Lung microvascular endothelial cell (primary cell): ENCODE measurements at places on chromosomes 7 and 10. TPM values are rescaled to one million over a fixed set of nuclear protein-coding genes. Genes with fewer than 3 reads are reported as not detected.
A peak's percentile ranks its signal among the peaks of the same experiment; 100 is the strongest.

DNA sequence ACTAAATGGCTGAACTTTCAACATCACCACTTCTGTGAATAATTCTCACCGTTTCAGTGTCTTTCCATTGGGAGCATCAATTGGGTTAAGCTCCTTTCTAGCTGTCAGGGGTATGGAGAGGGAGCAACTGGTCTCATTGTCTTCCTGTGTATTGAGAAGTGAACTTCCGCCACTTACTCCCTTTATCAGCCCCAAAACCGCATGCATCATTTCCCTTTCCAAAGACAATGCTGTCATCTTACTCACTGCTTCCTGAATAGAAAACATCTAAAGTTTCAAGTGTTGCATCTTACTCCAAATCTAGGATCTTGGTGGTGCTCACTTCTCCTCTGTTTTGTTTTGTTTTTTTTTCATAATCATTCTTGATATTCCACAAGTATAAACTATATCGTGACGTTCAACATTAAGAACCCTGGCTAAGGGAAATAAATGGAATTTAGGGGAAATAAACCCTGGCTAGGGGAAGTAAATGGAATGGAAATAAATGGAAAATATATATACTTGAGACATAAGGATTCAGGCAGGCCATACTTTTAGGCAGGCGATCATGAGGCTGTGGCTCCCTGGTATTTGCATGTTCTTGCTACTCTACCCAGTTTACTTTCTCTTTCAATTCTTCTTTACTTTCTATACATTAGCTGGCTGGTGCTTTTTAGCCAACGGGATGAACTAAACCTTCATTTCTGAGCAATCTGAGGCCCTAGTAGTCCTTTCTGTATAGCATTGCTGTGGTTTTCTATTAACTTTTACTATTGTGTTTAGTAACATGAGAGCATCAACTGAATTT is 371.9 kb downstream of the BMPER start:
- peak; percentile 85 for DNase-seq

GRCh38 chr7:148472406-148472805 is 118.2 kb upstream of the C7orf33 start:
- no peak for DNase-seq

DNA sequence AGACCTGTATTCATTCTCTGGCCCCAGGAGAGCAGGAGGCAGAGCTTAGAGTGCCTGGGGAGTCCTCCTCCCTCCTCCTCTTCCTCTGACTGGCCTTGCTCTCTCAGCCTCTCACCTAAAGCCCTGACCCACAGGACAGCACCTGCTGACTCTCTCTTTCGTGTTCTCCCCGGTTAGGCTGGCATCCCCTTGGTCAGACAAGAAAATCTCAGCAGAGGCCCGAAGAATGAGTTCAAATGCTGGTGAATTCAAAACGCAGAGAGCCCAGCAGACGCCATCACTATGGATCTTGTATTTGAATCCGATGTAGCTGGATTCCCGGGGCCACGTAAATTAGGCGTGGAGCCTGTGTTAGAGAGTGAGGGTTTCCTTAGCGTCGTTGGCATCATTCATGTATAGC is 255.3 kb downstream of the KLF6 start:
- no peak for DNase-seq

DNA sequence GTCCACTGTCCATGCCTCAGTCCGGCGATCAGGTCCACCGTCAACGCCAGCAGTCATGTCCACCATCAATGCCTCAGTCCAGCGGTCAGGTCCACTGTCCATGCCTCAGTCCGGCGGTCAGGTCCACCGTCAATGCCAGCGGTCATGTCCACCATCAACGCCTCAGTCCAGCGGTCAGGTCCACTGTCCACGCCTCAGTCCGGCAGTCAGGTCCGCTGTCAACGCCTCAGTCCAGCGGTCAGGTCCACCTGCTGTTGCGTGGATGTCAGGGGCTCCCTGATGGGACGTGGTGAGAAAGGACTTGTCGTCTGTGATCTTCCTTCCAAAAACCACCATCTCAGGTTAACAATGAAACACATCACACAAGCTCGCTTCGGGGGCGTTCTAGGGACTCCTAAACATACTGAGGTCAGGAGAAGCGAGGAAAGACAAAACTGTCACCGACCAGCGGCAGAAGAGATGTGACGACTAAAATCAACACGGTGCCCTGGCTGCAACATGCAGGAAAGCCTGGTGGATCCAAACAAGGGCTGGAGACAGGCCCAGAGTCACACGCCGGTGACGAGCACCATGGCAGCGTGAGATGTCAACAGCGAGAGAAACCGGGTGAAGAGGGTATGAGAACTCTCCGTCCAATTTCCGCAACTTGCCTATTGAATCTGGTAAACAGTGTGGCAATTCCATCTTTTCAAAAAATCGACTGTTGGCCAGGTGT is 264.2 kb downstream of the MAD1L1 start:
- no peak for DNase-seq

- DNase-seq = no peak
Measured at GRCh38 chr7:152969839-152970238, 210.3 kb downstream of the ACTR3B start.

DNA sequence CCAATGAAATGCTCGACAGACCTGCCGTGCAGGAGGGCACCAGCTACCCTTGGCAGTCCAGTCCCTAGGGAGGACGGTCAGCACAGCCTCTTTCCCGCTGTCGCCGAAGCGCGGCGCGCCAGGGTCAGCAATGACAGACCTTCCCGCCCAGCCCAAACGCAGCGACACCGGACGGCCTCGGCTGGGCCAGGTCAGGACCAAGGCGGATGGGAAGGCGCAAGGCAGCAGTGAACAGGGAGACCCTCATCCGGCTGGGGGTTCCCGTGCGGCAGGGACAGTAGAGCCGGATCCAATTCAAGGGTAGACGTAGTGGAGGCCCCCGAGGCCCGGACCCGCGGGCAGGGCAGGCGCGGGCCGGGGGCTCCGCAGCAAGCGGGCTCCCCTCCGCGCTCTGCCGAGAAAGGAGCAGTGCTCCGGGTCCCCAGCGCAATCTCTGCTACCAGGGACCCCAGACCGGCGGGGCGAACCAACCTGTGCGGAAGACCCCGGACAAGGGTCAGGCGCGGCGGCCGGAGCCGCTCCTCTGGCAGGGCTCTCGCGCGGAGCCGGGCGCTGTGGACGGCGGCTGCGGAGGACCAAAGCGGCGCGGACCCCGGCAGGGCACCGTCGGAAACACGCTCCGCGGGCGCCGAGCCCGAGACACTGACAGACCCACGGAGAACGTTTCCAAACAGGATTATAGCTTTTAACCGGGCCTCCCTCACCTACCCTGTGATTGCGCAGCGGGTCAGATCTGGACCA is at the start of gene SEC31B:
TSS of gene SEC31B (minus strand) at position 551 of the 741 bp plus-strand sequence. CDS start 2,909 bp downstream, outside the sequence.
- peak; percentile 59 for DNase-seq

- no peak for DNase-seq
Measured at GRCh38 chr10:95253007-95253406, 37.8 kb downstream of the PDLIM1 start.

- no peak for DNase-seq
Measured at GRCh38 chr7:127710635-127711034, 58.6 kb downstream of the SND1 start.

DNA sequence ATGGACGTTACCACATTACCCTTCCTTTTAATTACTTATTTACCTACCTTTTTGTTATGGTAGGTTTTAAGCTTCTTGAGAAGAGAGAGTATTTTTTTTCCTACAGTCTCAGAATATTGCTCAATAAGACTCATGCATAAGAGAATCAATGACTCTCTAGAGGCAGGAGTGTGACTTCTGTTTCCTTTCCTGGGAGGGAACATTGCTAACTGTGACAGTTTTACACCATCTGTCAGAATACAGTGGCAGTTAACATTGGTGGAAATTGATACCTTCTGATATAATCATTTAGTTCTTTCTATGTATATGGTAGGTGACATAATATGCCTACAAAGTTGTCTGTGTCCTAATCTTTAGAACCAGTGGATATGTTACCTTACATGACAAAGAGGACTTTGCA is 348.7 kb upstream of the POT1 start:
- no peak for DNase-seq

DNA sequence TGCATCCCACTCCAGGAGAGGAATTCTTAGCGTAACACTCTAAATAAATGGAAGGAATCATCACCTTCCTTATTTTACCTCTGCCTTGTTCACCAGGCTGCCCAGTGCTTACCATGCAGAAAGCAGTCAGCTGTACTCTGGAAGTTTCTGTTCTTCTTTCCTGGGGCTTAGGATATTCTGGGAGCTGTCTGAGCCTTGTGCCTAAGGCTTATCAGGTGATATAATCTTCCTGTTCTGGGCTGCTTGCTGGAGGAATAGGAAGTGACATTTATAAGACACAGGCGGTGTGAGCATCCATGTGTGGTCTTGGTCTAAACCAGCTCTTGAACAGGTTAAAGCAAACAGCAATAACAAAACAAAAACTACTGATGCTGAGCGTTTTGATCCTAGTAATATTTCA is 13.5 kb downstream of the KCTD7 start:
- DNase-seq = peak; percentile 31

- DNase-seq = no peak
Measured at GRCh38 chr7:90834771-90835170, 238.7 kb downstream of the CDK14 start.

DNA sequence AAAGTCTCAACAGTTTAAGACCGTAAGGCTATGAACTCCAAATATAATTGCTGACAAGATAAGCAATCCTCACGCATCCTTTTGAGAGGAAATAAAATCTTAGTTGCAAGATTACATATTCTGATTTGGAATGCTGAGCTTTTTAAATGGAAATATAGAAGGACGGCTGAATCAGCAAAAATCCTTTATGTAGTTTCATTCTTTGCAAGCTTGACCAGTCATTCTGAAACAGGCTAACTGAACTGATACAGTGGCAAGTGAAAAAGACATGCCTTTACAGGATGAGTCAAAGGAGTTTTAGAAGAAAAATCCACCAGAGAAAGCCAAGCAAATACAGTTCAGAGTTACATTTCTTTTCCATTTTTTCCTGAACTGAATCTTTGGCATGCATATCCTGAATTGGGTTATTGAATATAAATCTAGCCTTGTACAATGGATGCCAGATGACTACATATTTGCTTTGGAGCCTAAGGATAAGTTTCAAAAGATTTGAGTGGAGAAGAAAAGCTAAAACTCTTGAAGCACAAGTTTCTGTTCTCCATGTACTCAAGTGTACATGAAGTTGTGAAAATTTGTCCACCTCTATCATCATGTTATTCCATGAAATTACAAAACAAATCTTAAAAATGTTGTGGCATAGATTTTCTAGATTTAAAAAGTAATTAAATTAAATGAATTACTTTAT is 4.4 kb downstream of the VIM start:
- DNase-seq = peak; percentile 50

GRCh38 chr10:100847440-100847839 is 65.3 kb upstream of the SLF2 start:
- DNase-seq = no peak

GRCh38 chr7:19020711-19021110 is 96.7 kb downstream of the TWIST1 start:
- no peak for DNase-seq

- no peak for DNase-seq
Measured at GRCh38 chr10:11480687-11481086, 130.8 kb downstream of the USP6NL start.

GRCh38 chr7:69598487-69599285 is 411 bp downstream of the AUTS2 start:
- no peak for DNase-seq

GRCh38 chr10:119988333-119988732 is 95.8 kb downstream of the SEC23IP start:
- no peak for DNase-seq

DNA sequence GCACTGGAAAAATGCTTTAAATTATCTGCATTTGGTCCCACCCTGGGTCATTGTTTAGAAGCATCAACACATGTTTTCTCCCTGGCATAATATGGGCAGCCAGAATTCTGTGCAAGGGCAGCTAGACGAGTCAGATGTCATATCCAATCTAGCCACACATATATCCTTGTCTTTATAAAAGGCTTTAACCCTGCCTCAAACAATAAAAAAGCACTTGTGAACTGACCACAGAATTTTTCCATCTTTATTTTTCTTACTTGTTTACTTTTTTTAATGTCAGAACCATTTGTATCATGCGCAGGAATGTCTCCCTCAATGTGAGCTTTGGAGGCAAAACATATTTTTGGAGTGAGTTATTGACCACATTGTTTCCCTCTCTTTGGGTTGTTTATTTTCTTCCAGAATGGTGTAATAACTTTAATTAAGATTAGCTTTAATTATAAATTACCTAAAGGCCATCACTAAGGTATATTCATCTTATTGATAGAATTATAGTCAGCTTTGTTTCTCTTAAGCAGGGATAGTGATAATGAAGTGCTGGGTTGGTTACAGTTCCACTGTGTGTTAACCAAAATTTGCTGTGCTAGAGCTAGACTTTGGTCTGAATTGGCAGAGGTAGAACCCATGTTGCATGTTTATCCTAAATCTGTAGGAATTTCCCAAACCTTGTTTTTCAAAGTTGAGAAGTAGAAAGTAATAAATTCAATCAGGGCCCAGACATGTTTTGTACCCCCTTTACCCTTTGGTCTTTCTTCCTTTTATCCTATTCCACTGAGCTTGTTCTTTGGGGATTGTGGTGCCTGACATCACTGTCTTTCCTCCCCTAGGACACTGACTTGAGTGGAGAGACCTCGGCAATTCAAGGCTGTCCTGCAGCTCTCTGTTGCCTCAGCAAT is 1078.4 kb downstream of the KCNMA1 start:
- no peak for DNase-seq

- no peak for DNase-seq
Measured at GRCh38 chr7:129263168-129263567, 38.3 kb downstream of the AHCYL2 start.

DNA sequence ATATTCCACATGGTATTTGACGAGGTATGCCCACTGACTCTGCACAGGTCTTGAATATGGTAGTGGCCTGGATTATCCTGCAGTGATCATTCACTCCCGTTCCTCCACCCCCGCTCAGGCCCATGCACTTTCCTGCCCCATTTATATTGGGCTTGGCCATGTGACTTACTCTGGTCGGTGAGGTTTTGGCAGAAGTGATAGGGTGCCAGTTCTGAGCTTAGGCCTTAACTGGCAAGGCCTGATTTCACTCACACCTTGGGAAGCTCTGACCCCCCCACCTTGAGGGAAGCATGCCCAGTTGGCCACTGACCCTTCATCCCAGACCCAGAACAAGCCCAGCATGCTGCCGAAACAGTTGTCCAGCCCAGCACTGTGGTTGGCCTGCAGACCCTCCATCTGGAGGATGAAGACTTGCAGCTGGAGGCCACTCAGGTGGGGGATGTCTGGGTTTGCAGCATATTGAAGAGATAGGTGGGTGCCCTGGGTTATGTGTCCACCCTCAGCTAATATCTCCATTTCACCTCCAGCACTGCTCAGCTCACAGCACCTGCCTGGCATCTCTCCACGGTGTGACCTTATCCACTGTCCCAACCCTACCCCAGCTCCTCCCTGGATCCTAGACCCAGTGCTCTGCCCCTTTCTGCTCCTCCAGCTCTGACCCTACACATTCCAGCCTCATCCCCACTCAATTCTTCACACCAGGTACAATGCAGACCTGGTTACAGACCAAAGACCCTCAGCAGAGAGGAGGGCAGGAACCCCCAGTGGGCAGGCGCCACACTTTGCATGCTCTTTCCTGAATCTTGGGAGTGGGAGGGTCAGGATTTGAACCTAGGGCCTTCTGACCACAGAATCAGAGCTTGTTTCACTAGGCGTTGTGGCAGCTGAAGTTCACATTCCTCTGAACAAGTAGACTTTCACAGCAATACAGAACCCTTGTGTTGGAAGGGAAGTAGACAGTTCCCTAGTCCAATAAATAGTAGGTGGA is 138.1 kb upstream of the CHST15 start:
- no peak for DNase-seq

STMP1 gene
- 4.6 and 5.4 TPM in 2 replicates for total RNA-seq

CCDC3 gene
- total RNA-seq = under 0.01 and 0.60 TPM in 2 replicates

GIMAP5 gene
- total RNA-seq = 187 and 435 TPM in 2 replicates

ITIH5 gene
- under 0.01 and 1.4 TPM in 2 replicates for total RNA-seq

PNLIPRP2 gene
- not detected in 2 replicates for total RNA-seq

REPIN1 gene
- 41.9 and 44.0 TPM in 2 replicates for total RNA-seq

NPC1L1 gene
- not detected in 2 replicates for total RNA-seq

ICA1 gene
- total RNA-seq = 21.4 and 28.4 TPM in 2 replicates

IL6 gene
- 0.60 and 0.87 TPM in 2 replicates for total RNA-seq
